ENCODE measurements at places on chromosomes 7 and 10. TPM values are rescaled to one million over a fixed set of nuclear protein-coding genes. Genes with fewer than 3 reads are reported as not detected.

DNA sequence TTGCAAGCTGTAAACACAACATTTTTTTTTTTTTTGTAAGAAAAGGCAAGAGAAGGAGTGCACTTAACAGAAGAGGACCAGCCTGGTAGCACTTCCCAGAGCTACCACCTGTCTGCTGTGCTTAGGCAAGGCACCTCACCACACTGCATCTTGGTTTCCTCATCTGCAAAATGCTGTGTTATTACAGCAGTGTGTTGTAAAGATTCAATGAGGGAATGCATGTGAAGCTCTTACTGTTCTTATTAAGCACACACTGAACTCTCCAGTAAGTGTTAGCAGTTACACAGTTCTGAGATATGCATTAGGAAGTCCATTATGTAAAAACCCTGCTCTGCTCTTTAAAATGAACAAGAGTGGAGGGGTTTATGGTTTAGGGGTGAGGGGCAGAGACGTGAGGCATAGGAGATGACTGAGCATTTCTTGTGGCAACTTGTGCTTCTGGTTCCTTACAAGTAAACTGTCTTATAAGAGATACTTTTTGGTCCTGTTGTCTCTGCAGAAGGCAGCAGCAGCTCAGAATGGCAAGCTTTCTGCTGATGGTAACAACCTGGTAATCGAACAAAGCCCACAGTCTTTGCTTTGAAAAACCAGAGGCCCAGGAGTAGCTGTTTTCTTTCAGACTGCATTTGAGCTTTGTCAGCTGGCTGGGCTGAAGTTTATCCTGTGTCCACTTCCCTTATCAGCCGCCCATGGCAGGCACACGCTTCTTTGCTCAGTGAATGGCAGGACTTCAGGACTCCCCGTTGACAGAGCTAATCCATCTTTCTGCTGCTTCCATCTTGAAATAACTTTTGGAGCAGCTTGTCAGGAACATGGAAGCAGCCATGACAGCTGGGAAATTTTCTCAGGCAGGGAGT, 98.8 kb upstream of the BMPER start:
- peaks cover 12% of the 10 kb centered on the region for H3K4me1 ChIP-seq
- no peaks in the 10 kb centered on the region for H3K36me3 ChIP-seq
- DNase-seq = peak; percentile 22

GRCh38 chr10:32210306-32211045, 136.5 kb downstream of the EPC1 start:
- no peaks in the 10 kb centered on the region for H3K27me3 ChIP-seq
- no peaks in the 10 kb centered on the region for H3K4me1 ChIP-seq
- DNase-seq = no peak
- H3K4me3 ChIP-seq = no peak overlapping the region
- H3K36me3 ChIP-seq = no peaks in the 10 kb centered on the region

The DPYSL4 gene
- 0.95 TPM for total RNA-seq

The PAX4 gene
- total RNA-seq = not detected

GRCh38 chr7:144513334-144513733, 109.8 kb upstream of the NOBOX start:
- no peak overlapping the region for H3K27ac ChIP-seq
- no peaks in the 10 kb centered on the region for H3K4me1 ChIP-seq
- DNase-seq = no peak
- no peak overlapping the region for H3K4me3 ChIP-seq
- no peaks in the 10 kb centered on the region for H3K27me3 ChIP-seq

DNA sequence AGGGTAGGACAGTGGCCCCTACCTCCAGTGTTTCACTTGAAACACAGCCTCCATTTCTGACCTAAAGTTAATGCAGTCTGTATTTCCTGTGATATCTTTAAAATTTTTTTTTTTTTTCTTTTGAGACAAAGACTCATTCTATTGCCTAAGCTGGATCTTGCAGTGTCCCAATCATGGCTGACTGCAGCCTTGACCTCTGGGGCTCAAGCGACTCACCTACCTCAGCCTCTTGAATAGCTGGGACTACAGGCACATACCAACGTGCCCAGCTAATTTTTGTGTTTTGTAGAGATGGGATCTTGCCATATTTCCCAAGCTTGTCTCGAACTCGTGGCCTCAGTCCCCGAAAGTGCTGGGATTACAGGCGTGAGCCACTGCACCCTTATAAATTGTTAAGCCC, 16.7 kb upstream of the MGAM2 start:
- H3K27me3 ChIP-seq = no peaks in the 10 kb centered on the region
- H3K4me1 ChIP-seq = no peaks in the 10 kb centered on the region
- DNase-seq = no peak
- H3K27ac ChIP-seq = no peak overlapping the region
- no peaks in the 10 kb centered on the region for H3K36me3 ChIP-seq

The BICC1 gene
- total RNA-seq = 21.6 TPM

DNA sequence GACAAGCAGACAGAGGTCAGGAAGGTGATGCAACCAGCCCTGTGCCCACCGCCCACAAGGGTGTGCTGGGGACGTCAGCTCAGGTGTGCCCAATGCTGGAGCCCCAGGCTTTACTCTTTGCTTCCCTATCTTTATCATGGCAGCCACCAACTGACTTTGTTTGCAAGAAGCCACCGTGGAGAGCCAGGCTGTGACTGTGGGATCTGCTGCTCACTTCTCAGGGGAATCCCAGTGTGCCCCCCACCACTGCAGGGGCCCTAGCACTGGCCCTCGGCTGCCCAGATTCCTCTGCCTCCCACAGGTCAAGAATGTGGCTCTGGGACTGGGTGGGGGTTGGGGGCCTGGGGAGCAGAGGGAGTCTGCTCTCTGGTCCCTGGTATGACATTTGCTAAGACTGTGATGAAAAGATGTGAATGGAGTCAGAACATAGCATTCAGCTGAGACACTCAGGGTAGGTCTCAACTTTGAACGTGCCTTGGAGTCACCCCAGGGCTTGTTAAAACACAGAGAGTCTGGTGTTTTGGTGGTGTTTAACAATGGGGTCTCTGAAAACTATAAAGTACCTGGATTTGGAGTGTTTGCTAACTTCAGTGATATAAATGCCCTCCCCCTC, 47.3 kb downstream of the ARHGAP22 start:
- H3K4me1 ChIP-seq = no peaks in the 10 kb centered on the region
- H3K36me3 ChIP-seq = no peaks in the 10 kb centered on the region
- no peak overlapping the region for H3K27ac ChIP-seq
- no peak for DNase-seq

DNA sequence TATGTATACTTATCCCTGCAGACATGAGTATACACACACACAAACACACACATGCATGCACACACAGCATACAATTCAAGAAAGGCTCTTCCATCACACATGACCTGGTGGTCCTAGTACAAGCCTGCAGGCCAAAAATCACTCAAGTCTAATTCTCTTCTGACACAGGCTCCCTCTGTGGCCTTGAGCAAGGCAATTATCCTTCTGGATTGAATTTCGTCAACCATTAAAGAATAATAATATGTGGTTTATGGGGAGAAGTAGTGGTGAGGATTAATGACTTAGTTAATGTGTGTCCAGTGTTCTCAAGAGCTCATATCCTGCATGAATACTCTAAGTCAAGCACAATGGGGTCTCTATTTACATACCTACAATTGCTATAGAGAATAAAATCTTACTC, 161.8 kb upstream of the KIAA1217 start:
- H3K36me3 ChIP-seq = no peaks in the 10 kb centered on the region
- H3K4me1 ChIP-seq = no peaks in the 10 kb centered on the region
- no peak for DNase-seq
- H3K4me3 ChIP-seq = no peak overlapping the region
- H3K27ac ChIP-seq = no peak overlapping the region
- H3K27me3 ChIP-seq = no peaks in the 10 kb centered on the region

DNA sequence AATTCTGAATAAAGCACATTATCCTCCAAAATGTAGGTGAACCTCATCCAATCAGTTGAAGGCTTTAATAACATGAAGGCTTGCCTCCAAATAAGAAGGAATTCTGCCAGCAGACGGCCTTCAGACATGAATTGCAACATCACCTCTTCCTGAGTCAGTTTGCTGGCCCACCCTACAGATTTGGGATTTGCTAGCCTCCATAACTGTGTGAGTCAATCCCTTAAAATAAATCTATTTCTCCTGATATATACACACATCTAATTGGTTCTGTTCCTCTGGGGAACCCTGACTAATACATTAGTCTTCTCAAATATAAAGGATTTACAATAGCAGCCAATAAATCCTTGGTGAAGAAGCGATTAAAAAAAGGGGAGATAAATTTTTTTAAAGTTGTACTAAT, 34.8 kb upstream of the OSBPL3 start:
- H3K27ac ChIP-seq = no peak overlapping the region
- no peaks in the 10 kb centered on the region for H3K27me3 ChIP-seq
- no peak for DNase-seq
- no peak overlapping the region for H3K4me3 ChIP-seq

DNA sequence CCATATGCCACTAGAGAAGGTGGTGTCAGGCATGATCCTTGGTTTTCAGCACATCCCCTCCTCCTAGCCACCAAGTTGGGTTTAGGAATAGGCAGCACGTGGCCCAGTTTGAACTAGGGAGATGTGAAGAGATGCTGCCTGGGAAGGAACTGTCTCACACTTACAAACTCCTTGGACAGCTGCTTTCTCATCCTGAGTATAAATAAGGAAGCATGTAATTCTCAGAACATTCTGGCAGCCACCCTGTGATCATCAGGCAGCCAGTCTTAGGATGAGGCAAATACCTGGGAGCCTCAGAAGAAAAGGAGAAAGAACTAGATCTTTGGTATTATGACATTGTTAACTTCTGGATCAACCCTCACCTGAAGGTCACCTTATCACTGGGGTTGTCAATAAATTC, 21.3 kb upstream of the XPNPEP1 start:
- H3K27me3 ChIP-seq = no peaks in the 10 kb centered on the region
- H3K4me1 ChIP-seq = no peaks in the 10 kb centered on the region
- no peak for DNase-seq

The FKBP14 gene
- 16.3 TPM for total RNA-seq

- no peaks in the 10 kb centered on the region for H3K27me3 ChIP-seq
- H3K4me1 ChIP-seq = no peaks in the 10 kb centered on the region
- no peak overlapping the region for H3K27ac ChIP-seq
- H3K4me3 ChIP-seq = no peak overlapping the region
Measured at GRCh38 chr10:36096576-36096975, 454.5 kb upstream of the FZD8 start.

The DGKI gene
- total RNA-seq = 0.42 TPM

GRCh38 chr10:8811201-8811600, 756.7 kb downstream of the GATA3 start:
- H3K4me3 ChIP-seq = no peak overlapping the region
- DNase-seq = no peak
- H3K36me3 ChIP-seq = no peaks in the 10 kb centered on the region
- H3K27ac ChIP-seq = no peak overlapping the region
- H3K27me3 ChIP-seq = no peaks in the 10 kb centered on the region
- no peaks in the 10 kb centered on the region for H3K4me1 ChIP-seq

DNA sequence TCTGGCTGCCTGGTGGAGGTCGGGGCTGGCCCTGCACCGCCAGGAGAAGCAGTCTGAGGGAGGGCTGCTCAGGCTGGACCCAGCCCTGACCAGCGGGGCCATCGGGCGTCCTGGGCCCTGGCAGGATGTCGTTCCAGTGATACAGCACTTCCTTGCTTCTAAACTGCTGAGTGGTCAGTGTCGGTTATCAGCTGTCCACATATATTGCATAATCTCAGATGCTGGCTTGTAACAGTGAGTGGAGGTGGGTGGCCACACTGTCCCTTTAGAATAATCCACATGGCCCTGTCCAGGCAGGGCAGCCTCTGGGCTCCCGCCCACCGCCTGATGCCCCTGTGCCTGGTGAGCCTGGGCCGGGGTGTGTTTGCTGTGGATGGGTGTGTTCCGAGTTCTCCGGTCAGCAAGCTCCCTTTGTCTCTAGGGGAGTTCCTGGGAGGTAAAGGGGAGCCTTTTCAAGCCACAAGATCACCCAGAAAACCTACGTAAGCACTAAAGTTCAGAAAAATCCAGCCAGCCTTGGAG, 86.1 kb downstream of the LHPP start:
- no peak overlapping the region for H3K4me3 ChIP-seq
- H3K36me3 ChIP-seq = no peaks in the 10 kb centered on the region

- no peak overlapping the region for H3K27ac ChIP-seq
- no peak for DNase-seq
- H3K4me1 ChIP-seq = no peaks in the 10 kb centered on the region
Measured at GRCh38 chr7:86958380-86958779, 101.1 kb downstream of the ELAPOR2 start.

GRCh38 chr7:135386776-135387175, 123.1 kb downstream of the CNOT4 start:
- no peaks in the 10 kb centered on the region for H3K27me3 ChIP-seq
- no peaks in the 10 kb centered on the region for H3K4me1 ChIP-seq
- no peak for DNase-seq
- no peak overlapping the region for H3K27ac ChIP-seq

The LRIT1 gene
- total RNA-seq = not detected

DNA sequence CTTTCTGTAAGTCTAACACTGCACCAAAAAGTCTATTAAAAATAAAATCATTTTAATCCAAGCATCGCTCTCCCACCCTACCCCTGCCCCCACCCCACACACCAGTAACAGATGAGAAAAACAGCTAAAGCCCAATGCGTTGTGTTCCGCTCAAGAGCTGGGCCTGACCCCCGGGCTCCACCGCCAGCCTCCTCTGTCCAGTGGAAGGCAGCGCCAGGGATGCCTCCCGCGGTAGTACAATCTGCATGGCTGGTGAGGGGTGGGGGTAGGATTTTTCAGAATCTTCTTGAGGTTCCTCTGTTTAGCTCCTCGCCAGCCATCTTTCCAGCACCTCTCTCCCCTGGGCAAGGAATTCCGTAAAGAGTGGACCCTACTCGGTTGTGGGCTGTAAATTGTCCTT, 12.1 kb downstream of the THSD7A start:
- no peaks in the 10 kb centered on the region for H3K36me3 ChIP-seq
- no peaks in the 10 kb centered on the region for H3K4me1 ChIP-seq
- H3K27ac ChIP-seq = no peak overlapping the region
- no peak overlapping the region for H3K4me3 ChIP-seq
- DNase-seq = no peak

DNA sequence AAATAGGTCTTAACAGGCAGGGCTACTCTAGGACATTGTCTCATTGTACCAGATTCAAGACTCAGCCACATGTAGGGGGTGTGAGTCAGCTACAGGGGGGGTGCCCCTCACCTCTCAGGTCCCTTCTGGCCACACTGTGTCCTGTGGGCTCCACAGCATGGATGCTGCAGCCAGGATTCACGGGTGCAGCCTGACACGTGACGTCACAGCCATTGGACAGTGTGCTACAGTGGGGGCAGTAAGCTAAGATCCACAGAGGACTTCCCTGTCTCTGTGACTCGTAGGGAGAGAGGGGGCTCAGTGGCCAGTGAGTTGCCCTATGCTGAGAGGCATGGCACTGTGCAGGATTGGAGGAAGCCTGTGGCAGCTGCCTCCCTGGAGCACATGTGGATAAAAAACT, 77.9 kb downstream of the TMEM178B start:
- no peaks in the 10 kb centered on the region for H3K4me1 ChIP-seq
- no peak for DNase-seq
- H3K36me3 ChIP-seq = no peaks in the 10 kb centered on the region
- no peak overlapping the region for H3K4me3 ChIP-seq

The TAS2R4 gene
- 2.7 TPM for total RNA-seq

The ZKSCAN1 gene
- total RNA-seq = 30.8 TPM

The PKD2L1 gene
- 2.2 TPM for total RNA-seq
